ENCODE measurements at places on chromosomes 12 and 14. TPM values are rescaled to one million over a fixed set of nuclear protein-coding genes. Genes with fewer than 3 reads are reported as not detected.
A peak's percentile ranks its signal among the peaks of the same experiment; 100 is the strongest.

GRCh38 chr12:10960211-10960610, 21.1 kb upstream of the TAS2R14 start:
- no peaks in the 10 kb centered on the region for H3K4me1 ChIP-seq
- H3K27ac ChIP-seq = no peak overlapping the region
- no peak overlapping the region for H3K4me3 ChIP-seq
- H3K36me3 ChIP-seq = no peaks in the 10 kb centered on the region

GRCh38 chr14:81594012-81594411, 60.4 kb upstream of the SEL1L start:
- H3K4me1 ChIP-seq = no peaks in the 10 kb centered on the region
- no peak overlapping the region for H3K4me3 ChIP-seq
- H3K27me3 ChIP-seq = no peaks in the 10 kb centered on the region

DNA sequence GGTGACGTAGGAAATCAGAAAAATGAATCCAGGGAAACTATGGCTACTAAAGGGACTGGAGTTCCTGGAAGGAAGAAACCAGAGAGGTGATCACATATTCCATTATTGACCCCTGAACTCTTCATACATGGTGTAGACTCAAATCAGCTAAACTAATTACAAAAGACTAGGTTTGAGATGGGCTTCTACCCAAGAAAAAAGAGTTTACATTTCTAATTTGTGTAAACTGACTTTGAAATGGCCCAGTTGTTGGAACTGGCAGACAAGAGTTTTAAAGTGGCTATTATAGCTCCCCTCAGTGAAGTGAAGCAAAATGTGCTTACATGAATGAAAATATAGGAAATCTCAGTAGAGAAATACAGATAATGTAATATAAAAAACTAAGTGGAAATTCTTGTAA, 1619.4 kb upstream of the SEL1L start:
- no peak overlapping the region for H3K27ac ChIP-seq
- no peaks in the 10 kb centered on the region for H3K36me3 ChIP-seq
- H3K4me3 ChIP-seq = no peak overlapping the region
- H3K27me3 ChIP-seq = no peaks in the 10 kb centered on the region
- H3K4me1 ChIP-seq = no peaks in the 10 kb centered on the region

DNA sequence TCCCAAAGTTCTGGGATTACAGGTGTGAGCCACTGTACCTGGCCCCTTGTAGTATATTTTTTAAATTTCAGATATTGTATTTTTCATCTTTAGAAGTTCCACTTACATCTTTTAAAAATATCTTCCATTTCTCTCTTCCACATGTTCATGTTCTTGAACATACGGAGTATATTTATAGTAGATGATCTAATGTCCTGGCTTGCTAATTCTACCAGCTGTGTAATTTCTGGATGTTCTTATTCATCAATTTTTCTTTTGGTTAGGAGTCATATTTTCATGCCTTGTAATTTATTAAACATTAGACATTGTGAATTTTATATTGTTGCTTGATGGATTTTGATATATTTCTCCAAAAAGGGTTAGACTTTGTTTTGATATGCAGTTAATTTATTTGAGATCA, 30.8 kb downstream of the NTN4 start:
- no peak overlapping the region for H3K4me3 ChIP-seq
- no peak for DNase-seq
- H3K36me3 ChIP-seq = no peaks in the 10 kb centered on the region
- no peak overlapping the region for H3K27ac ChIP-seq

DNA sequence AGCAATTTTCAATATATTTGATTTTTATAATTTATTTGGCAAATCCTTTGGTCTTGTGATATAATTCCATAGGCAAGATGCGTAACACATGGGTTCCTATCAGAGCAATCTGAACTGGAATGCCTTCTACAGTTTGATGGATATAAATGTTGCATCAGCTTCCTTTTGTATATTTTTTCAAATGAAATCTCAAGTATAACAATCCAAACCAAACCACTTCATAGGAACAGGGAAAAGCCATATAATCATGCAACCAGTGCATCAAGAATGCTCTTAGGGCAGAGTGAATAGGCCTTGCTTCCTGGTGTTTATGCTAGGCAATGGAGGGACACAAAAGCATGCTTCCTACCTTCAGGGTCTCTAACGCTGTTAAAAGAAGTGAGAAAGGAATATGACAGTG, 34.5 kb downstream of the EFCAB11 start:
- DNase-seq = no peak
- H3K4me3 ChIP-seq = no peak overlapping the region
- H3K4me1 ChIP-seq = no peaks in the 10 kb centered on the region
- H3K27ac ChIP-seq = no peak overlapping the region

- no peaks in the 10 kb centered on the region for H3K27me3 ChIP-seq
- no peak for DNase-seq
- no peaks in the 10 kb centered on the region for H3K4me1 ChIP-seq
- no peaks in the 10 kb centered on the region for H3K36me3 ChIP-seq
These were observed 66.1 kb upstream of the ZDHHC17 start for GRCh38 chr12:76697849-76698248.

DNA sequence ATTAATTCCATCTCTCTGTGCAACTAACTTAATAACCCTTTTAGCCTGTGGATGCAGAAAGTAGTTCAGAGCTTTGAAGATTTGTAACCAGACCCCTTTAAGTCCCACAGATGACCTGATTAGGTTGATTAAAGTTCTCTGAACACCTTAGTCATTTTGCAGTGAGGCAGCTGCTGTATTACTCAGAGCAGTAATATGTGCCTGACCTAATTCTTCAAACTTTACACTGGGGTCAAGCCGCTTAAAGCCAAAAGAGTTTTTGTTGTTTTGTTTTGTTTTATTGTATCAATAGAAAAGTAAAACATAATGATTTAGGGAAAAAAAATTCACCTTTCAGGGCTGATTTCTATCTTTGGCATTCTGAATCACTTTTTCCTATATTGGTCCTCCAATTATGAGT, 78.6 kb upstream of the PLEKHG7 start:
- no peaks in the 10 kb centered on the region for H3K27me3 ChIP-seq
- no peaks in the 10 kb centered on the region for H3K4me1 ChIP-seq
- no peak overlapping the region for H3K27ac ChIP-seq
- H3K4me3 ChIP-seq = no peak overlapping the region

- no peak for DNase-seq
- no peaks in the 10 kb centered on the region for H3K36me3 ChIP-seq
- H3K27ac ChIP-seq = no peak overlapping the region
- no peaks in the 10 kb centered on the region for H3K4me1 ChIP-seq
- H3K4me3 ChIP-seq = no peak overlapping the region
- H3K27me3 ChIP-seq = no peaks in the 10 kb centered on the region
These were observed 63.8 kb downstream of the FIGNL2 start for GRCh38 chr12:51784688-51785087.

- H3K27me3 ChIP-seq = no peaks in the 10 kb centered on the region
- H3K27ac ChIP-seq = peak overlapping the region; percentile 23
- H3K4me1 ChIP-seq = peaks cover 43% of the 10 kb centered on the region
These were observed 12.5 kb upstream of the FOXN3 start for GRCh38 chr14:89429199-89430181.

DNA sequence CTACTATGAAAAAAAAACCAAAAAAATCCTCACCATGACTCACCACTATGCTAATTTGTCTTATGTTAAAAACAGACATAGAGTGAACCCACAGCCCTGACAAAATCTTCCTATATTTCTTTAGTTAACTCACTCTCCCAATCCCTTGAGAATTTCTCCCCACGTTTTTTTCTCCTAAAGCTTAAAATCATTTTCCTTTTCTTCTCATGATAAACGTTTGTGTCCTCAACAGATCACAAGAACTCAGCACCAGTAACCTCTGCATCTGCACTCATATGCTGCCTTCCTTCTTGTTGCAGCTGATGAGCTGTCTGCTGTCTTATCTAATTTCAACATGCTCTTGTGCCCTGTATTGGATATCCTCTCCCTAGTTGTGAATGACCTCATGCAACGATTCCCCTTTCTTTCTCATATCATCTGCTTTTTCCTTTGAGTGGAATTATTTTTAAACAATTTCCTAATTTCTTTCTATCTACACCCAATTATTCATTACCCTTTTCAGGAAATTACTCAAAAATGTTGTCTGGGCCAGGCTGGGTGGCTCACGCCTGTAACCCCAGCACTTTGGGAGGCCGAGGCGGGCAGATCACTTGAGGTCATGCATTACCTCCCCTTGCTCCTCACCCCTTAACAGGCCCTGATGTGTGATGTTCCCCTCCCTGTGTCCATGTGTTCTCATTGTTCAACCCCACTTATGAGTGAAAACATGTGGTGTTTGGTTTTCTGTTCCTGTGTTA, 427.5 kb upstream of the MGAT4C start:
- H3K4me1 ChIP-seq = no peaks in the 10 kb centered on the region
- H3K27ac ChIP-seq = no peak overlapping the region
- no peaks in the 10 kb centered on the region for H3K27me3 ChIP-seq
- no peaks in the 10 kb centered on the region for H3K36me3 ChIP-seq

- no peaks in the 10 kb centered on the region for H3K36me3 ChIP-seq
- DNase-seq = peak; percentile 70
- no peak overlapping the region for H3K4me3 ChIP-seq
- H3K4me1 ChIP-seq = no peaks in the 10 kb centered on the region
These were observed 100.3 kb upstream of the NCOR2 start for GRCh38 chr12:124667506-124668326.

GRCh38 chr12:54631551-54631950, 3.1 kb downstream of the LACRT start:
- no peaks in the 10 kb centered on the region for H3K4me1 ChIP-seq
- H3K27ac ChIP-seq = no peak overlapping the region
- no peak overlapping the region for H3K4me3 ChIP-seq
- H3K36me3 ChIP-seq = no peaks in the 10 kb centered on the region
- no peak for DNase-seq

DNA sequence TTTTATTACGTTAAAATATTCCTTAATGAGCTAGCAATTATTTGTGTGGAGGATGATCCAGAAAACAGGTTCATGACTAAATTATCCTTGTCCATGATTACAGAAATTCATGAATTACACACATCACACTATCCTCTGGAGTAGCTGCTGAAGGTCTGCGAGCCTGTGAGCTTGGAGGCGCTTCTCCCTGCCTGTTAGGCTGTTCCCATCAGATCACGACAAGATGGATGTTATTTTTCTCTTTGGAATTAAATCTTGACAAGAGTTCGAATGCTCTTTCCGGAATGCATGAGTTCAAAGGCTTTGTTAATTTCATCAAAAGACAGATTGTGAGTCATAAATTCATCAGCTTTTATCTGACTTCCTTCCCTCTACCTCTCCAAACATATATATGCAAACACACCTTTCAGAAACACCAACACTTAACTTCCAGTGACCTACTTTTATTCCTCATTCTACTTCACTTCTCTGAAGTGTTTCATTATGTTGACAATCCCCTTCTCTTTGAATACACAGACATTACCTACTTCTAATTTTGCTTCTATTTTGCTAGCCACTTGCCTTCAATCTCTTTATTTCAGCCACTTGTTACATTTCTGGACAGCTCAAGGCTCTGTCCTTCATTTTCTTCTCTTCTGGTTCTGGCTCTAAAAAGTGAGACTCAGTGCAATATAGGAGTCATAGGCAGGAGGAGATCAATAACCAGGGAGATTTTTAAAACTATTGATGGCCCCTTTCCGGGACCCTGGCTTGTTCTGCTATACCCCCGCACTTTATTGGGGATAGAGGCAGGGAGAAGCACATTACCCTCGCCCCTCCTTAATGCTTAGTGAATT, 274.6 kb downstream of the BTG1 start:
- H3K4me1 ChIP-seq = peaks cover 5% of the 10 kb centered on the region
- no peaks in the 10 kb centered on the region for H3K36me3 ChIP-seq
- DNase-seq = no peak
- H3K4me3 ChIP-seq = no peak overlapping the region
- no peaks in the 10 kb centered on the region for H3K27me3 ChIP-seq
- H3K27ac ChIP-seq = no peak overlapping the region

GRCh38 chr12:1920971-1921370, 2.5 kb upstream of the CACNA2D4 start:
- no peak overlapping the region for H3K27ac ChIP-seq
- H3K4me1 ChIP-seq = peaks cover 11% of the 10 kb centered on the region
- H3K36me3 ChIP-seq = no peaks in the 10 kb centered on the region
- DNase-seq = peak; percentile 31
- no peak overlapping the region for H3K4me3 ChIP-seq

GRCh38 chr14:48289701-48290100, 614.3 kb upstream of the MDGA2 start:
- no peaks in the 10 kb centered on the region for H3K27me3 ChIP-seq
- peak; percentile 18 for DNase-seq
- no peaks in the 10 kb centered on the region for H3K36me3 ChIP-seq
- no peaks in the 10 kb centered on the region for H3K4me1 ChIP-seq
- no peak overlapping the region for H3K27ac ChIP-seq

- DNase-seq = no peak
- H3K4me3 ChIP-seq = no peak overlapping the region
- no peaks in the 10 kb centered on the region for H3K4me1 ChIP-seq
- peaks cover 3% of the 10 kb centered on the region for H3K27me3 ChIP-seq
- no peaks in the 10 kb centered on the region for H3K36me3 ChIP-seq
These were observed 55.0 kb upstream of the PCED1B start for GRCh38 chr12:47024463-47024862.

DNA sequence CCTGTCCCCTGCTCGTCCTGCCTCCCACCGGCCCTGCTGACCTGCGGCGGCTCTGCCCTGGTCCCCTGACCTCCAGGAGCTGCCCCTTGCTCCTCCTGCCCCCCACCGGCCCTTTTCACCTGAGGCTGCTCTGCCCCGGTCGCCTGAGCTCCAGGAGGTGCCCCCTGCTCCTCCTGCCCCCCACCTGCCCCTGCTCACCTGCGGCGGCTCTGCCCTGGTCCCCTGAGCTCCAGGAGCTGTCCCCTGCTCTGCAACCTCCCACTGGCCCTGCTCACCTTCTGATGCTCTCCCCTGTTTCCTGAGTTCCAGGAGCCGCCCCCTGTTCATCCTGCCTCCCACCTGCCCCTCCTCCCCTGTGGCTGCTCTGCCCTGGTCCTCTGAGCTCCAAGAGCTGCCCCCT, 101.3 kb downstream of the TMEM121 start:
- H3K36me3 ChIP-seq = no peaks in the 10 kb centered on the region
- no peaks in the 10 kb centered on the region for H3K4me1 ChIP-seq
- DNase-seq = no peak
- peaks cover 25% of the 10 kb centered on the region for H3K27me3 ChIP-seq
- no peak overlapping the region for H3K27ac ChIP-seq

PMCH gene
- total RNA-seq = not detected

ETNK1 gene
- 35.3 TPM for total RNA-seq

POTEG gene
- total RNA-seq = not detected

IFNG gene
- total RNA-seq = not detected

ADAMTS20 gene
- not detected for total RNA-seq

BMAL2 gene
- 5.8 TPM for total RNA-seq

CRY1 gene
- total RNA-seq = 47.3 TPM

Measured in stomach (tissue), 19 donors.